ENCODE measurements at places on chromosomes 1 and 21.

GRCh38 chr1:202615501-202616354 is 94.5 kb downstream of the SYT2 start:
- no peak for DNase-seq

DNA sequence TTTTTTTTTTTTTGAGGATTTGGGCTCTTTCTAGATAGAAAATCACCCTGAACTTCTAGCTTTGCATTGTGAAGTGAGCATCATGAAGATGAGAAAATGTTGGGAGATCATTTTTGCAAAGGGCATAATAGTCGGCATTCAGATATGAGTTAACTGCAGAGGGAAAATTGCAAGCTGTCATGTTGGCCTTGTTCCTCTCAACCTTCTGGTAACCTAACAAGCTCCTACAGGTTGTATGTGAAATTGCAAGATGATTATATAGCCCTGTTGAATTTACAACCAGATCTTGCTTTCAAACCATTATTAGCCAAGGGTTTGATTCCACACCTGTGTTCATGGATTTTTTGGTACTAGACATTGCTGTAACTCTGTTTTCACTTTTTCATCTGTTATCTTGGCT is 2.2 kb downstream of the ELOA start:
- no peak for DNase-seq

GRCh38 chr1:197156692-197157091 is 10.2 kb upstream of the ASPM start:
- no peak for DNase-seq

- no peak for DNase-seq
Measured at GRCh38 chr21:32320726-32321125, 22.1 kb downstream of the MRAP start.

Data from activated CD4-positive, alpha-beta T cell treated with anti-CD3 and anti-CD28 coated beads for 4 hours (primary cell).